ENCODE measurements at places on chromosomes 4 and X.

GRCh38 chr4:138487230-138487629, 245.1 kb upstream of the SLC7A11 start:
- DNase-seq = no peak

DNA sequence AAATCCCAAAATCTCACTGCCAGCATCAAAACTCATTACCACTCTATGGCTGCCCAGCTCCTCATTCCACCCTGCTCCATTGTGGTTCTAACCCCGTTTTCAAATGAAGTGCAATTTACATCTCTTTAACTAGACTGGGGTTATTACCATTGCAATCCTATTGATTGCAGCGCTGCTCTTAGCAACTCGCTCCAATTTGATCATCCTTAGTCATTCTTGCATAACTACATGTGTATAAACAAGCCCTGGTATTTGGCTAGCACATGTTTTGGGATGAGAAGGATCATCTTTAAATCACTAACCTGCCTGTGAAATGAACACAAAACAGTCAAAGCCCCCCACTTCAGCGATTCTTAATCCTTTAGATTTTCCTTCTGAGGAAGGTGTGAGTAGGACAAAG, 340.1 kb upstream of the PPARGC1A start:
- DNase-seq = peak; percentile 54

DNA sequence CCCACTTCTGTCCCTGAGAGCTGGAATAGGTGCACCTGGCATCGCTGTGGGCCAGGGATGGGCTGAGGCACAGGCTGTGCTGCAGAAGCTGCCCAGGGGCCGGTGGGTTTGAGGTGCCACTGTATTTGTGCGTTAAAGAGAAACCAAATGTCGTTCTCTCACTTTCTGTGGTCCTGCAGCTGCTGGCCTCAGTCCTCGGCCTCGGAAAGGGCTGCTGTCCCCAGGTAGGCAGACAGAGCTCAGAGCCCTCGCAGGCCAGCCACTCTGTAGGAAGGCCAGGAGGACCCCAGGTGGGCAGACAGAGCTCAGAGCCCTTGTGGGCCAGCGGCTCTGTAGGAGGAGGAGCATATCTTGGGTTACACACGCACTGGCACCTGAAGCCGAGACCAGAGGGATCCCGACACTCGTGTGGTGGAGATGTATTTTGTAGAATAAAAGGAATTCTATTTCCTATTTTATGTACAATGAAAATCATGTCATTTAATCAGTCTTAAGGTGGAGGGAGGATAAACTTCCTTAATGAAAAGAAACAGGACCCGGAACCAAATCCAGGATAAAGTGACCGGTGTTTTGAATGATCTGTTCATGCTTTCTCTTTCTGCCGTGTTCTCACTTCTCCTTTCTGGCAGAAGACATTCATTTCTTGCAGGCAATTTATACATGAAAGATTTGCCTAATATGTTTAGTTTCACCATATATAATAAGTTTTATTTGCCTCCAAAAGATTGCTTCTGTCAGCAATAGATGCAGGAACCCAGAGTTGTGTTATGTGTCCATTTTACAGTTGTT, 54.4 kb upstream of the HGFAC start:
- no peak for DNase-seq

DNA sequence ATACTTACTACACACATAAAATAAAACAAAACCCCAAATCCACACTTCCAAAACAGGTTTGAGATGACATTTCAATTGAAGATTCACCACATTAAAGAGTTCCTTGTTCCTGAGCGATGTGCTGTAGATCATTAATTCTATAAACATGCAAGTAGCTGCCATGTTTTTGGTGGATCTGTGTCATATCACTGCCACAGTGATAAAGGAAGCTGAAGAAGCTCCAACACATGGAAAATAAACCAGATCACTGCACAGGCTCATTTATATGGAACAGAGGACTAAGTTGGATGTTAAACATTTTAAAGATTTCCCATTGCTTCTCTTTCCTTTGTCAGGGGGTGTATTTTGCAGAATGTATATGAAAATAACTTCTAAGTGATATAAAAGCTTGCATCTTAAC, 2.8 kb upstream of the RBM46 start:
- DNase-seq = no peak

- no peak for DNase-seq
These were observed 21.7 kb downstream of the ADGRG2 start for GRCh38 chrX:19100586-19100985.

DNA sequence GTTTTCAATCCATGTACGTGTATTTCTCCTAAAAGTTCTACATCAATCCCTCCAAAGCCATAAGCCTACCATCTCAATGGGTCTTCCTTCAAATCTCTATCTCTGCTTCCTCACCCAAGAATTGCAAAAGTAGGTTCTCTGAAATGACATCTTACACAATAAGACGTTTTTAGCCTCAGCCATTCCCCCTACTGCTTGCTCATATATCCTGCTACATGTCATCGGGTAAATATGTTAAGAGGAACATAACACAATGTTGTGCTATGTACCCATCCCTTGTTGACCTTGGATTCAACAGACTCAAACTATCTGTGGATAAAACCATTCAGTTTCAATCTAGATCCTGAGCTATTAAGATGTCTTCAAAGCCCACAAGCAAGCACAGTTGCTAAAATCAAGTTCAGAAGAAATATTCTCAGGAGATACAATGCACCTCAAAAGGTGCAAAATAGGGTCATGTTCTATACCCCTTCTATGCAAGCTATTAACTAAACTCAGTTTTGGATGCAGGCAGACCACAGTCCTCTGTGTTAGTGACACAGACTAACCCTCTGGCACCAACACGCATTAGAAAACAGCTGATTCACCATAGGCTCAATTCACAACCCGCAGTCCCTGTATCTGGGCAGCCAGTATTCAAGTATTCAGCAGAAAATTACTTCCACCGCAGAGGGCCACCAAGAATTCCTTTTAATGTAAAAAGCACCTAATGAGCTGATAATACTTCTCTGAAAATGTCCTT, 56.8 kb downstream of the CD99L2 start:
- DNase-seq = no peak

DNA sequence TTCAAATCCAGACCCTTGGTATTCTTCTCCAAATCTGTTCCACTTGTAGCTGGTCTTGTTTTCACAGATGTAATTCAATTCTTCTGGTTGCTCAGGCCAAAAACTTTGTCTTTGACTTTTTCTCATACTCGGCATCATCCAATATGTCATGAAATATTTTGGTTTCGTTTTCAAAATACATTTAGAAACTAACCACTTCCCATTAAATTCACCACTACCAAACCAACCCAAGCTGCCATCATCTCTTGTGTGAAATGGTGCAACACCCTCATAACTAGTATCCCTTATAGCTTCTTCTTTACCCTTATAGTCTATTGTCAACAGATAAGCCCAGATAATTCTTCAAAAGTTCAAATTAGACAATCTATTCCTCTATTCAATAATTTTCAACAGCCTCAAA, 192.1 kb downstream of the PRR32 start:
- DNase-seq = no peak

- no peak for DNase-seq
These were observed 15.3 kb downstream of the GPR174 start for GRCh38 chrX:79159800-79160199.

- no peak for DNase-seq
These were observed 121.0 kb downstream of the PCDH10 start for GRCh38 chr4:133270021-133270570.

DNA sequence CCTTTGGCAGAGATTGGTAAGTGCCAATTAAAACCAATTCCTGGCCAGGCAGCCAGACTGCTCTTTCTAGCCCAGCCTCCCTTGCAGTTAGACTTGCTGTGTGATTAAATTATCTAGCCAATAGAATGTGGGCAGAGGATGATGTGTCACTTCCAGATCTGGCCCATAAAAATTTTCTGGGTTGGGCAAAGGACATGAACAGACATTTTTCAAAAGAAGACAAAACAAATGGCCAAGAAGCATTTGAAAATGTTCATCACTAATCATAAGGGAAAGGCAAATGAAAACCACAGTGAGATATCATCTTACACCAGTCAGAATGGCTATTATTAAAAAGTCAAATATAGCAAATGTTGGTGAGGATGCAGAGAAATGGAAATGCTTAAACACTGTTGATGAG, 71.4 kb upstream of the STIM2 start:
- no peak for DNase-seq

DNA sequence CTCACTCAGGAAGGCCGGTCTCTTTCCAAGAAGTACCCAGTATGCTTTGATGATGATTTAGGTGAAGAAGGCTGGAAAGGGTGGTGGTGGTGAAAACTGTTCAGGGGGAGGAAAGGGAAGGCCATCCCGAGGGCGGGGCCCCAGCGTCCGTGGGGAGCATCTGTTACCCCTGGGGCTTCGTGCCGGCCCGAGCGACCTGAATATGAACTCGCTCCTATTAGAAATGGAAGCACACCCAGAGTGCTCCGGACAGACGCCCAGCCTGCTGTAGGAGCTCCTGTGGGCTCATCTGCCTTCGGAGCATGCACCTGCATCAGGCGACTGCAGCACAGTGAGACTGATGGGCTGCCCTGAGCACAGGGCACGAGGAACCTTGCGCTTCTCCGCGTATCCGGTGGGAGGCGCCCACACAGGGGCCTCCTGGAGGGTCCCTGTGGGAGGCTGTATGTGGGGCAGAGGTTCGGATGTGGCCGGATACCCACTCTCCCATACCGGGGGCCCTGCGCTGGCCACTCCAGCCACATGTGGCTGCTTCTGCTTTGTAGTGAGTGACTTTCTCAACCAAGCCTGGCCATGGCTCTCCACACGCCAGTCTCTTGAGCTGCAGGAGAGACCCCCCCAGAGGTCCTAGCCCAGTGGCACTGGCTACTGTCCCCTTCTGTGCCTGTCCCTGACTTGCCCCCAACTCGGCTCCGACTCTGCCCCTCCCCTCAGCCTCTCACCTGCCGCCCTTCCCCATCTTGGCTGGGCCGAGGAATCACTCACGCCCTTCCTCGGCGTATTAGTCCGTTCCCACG, 36.7 kb downstream of the FGFRL1 start:
- DNase-seq = no peak

- no peak for DNase-seq
These were observed 121.8 kb downstream of the PDE5A start for GRCh38 chr4:119506806-119507205.

- DNase-seq = no peak
These were observed 11.0 kb downstream of the SH3BP2 start for GRCh38 chr4:2803624-2804448.

GRCh38 chrX:153925387-153925738, 701 bp downstream of the ARHGAP4 start:
- no peak for DNase-seq

DNA sequence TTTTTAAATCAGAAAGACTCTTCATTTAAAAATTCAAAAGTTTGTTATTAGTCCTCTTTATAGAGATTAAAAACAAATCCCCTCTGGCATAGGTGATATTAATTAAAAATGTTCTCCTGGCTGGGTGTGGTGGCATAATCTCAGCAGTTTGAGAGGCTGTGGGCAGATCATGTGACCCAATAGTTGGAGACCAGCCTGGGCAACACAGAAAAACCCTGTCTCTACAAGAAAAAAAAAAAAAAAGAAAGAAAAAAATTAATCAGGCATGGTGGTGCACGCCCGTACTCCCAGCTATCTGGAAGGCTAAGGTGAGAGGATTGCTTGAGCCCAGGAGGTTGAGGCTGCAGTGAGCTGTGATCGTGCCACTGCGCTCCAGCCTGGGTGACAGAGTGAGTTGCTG, 38.9 kb downstream of the RASGEF1B start:
- no peak for DNase-seq

GRCh38 chr4:123588631-123589241, 192.1 kb downstream of the SPRY1 start:
- no peak for DNase-seq

- no peak for DNase-seq
These were observed 127.8 kb downstream of the UBE2K start for GRCh38 chr4:39825741-39826231.

GRCh38 chr4:75514949-75515612, 808 bp downstream of the THAP6 start:
- DNase-seq = no peak

- no peak for DNase-seq
These were observed 152.2 kb downstream of the TACR3 start for GRCh38 chr4:103567591-103567990.

GRCh38 chrX:133921764-133922389, 63.5 kb downstream of the GPC3 start:
- DNase-seq = no peak

GRCh38 chrX:74656079-74656745, 41.8 kb upstream of the RLIM start:
- no peak for DNase-seq

DNA sequence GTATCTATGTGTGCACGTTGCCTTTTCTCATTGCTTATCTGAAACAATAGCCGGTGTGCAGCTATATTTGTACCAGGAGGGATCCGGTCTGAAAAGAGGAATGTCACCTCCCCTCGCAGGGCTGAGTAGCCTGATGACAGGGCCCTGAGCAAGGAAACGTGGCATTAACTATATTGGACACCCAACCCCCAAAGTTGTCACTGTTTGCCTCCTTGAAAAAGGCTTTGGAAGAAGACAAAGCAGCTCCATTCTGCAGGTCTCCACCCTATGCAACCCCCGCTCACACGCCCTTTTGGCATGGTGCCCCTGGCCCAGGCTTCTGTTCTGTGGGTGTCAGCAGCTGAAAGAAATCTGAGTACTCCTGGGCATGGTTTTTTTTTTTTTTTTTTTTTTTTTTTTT, 8.2 kb downstream of the PRRG3 start:
- DNase-seq = no peak

DNA sequence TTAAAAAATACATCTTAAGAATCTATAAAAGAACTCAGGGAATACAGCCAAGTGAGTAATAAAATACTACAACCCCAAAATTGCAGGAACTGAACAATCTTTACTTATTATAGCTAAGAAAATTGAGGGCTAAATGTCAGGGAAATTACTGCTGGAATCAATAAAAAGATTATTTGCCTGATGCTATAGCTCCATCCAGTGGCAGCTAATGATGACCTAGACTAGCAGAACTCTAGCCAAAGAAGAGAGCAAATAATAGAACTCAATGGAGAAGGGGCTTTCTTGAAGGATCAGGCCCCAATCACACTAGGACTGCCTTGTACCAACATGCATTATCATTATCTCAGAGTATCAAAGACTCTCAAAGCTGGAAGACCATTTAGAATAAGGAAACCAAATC, 85.0 kb upstream of the FAM241A start:
- no peak for DNase-seq

GRCh38 chr4:54189140-54189539, 40.0 kb upstream of the PDGFRA start:
- DNase-seq = no peak

- no peak for DNase-seq
These were observed 70.1 kb downstream of the NAA11 start for GRCh38 chr4:79255793-79256192.

GRCh38 chrX:16934185-16934584, 12.3 kb upstream of the REPS2 start:
- DNase-seq = no peak

DNA sequence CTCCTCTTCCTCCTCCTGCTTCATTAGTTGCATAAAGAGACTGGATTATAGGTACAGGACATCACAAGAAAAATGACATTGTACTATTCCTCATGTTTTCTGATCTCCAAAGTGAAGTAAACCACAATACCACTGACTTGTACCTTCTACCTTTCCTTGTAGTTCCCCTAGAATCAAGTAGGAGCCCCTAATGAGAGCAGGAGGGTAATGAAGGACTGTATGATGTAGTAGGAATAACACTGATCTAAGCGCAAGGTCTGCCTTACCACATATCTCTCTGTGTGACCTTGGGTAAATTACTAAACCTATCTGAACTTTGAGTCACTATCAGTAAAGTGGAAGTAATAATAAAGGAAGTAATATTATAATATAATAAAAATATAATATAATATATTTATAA, 3.6 kb downstream of the VSIG4 start:
- DNase-seq = no peak

Data from foreskin keratinocyte (primary cell).